ENCODE measurements at places on chromosomes 5 and 9.

DNA sequence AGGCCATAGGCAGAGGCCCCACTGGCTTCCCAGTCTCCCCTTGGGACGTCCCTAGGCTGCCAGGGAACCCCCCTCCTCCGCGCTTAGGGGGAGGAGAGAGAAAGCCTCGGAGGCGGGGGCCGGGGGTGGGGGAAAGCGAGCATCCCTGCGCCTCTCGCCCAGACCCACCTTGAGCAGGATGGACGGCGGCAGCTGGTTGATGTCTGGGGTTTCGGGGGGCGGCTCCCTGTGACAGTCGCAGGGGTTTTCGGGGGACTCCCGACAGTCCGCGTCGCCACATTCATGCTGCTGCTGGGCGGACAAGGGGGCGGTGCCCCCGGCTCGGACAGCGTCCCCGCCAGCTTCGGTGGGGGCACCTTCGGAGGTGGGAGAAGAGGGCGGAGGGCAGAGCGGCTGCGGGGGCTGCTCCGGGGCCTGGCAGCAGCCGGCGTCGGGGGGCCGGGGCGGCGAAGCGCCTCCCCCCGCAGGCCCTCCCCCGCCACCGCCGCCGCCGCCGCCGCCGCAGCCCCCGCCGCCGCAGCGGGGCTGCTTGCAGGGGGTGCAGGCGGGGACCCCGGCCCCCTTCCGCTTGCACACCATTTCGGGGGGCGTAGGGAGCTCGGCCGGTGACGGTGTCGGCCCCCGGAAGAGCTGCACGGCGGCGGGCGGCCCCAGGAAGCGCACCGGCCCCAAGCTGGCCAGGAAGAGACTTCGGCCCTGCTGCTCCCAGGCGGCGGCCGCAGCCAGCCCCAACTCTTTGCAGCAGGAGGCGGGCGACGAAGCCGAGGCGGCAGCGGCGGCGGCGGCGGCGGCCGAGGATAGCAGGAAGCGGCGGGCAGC lies 1.2 kb downstream of the FBXL17 start:
- DNase-seq, result peak; percentile 16

DNA sequence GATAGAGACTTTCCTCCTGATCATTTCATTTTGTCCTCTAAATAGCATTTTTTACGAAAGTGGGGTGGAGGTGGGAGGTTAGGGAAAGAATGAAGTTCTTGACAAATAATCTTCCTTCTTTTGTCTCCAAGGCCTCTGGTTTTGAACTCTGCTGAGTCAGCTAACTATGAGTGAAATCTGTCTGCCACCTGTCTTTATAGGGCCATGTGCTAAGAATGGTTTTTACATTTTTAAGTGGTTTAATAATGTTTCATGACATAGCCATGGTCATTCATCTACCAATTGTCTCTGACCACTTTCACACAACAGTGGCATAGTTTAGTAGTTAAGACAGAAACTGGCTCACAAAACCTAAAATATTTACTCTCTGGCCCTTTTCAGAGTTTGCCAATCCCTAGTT lies 7.6 kb downstream of the MAN2A1 start:
- DNase-seq, result peak; percentile 59

- DNase-seq, result no peak
Measured at GRCh38 chr9:17520268-17521064, 58.4 kb upstream of the SH3GL2 start.

DNA sequence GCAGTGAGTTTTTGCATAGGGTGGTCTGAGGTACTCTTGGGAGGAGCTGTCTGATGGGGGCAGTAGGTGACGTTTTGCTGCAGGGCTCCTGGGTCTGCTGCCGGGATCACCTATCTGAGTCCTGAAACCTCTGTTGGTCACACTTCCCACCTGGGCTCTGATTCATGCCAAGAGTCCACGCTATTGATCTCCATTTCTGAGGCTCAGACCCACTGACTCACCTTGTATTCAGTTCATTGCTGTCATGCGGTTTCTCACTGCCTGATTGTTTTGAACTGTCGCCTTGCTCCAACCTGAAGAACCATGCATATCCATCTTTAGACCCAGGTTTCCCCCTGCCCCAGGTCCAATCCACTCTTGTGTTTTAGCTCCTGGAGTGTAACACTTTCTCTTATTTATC lies 101.3 kb downstream of the NPR3 start:
- DNase-seq, result no peak

DNA sequence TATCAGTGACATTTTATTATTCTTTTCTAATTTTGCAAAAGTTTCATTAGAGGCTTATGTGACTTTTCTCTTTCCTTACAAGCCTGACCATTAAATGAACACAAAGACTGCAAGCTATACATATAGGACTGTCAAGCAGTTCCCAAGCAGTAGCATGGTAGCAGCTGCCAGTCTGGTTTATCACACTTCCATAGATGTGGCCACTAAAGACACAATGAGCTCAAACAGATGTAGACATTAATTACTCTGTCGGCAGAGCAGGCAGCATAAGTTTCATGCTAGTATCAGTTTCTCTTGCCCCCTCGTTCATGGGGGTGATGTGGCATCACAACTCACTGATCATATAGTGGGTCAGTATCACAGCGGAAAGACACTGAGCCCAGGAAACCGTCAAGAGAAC lies 89.5 kb downstream of the CDH10 start:
- no peak for DNase-seq

DNA sequence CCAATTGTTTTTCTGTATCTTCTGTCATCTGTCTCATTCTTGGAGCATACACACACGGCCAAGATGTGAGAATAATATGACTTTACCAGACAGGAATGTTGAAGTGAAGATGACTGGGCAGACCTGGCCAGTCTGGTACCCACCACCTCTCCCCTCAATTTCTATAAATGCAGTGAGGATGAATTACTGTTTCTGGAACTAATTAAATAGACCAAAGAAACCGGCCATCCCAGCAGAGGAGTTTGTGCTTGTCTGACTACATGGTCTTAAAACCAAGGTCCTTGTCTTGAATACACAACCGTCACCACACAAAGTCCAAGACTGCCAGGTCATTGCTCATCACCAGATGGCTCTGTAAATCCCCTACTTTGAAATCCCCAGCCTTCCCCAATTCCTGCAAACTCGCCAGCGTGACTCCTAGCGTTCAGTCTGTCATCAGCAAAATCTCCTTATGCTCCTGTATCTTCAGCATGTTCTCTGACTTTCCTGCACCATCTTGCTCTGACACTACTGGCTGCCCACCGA lies 147.2 kb downstream of the PDE4D start:
- peak; percentile 91 for DNase-seq

DNA sequence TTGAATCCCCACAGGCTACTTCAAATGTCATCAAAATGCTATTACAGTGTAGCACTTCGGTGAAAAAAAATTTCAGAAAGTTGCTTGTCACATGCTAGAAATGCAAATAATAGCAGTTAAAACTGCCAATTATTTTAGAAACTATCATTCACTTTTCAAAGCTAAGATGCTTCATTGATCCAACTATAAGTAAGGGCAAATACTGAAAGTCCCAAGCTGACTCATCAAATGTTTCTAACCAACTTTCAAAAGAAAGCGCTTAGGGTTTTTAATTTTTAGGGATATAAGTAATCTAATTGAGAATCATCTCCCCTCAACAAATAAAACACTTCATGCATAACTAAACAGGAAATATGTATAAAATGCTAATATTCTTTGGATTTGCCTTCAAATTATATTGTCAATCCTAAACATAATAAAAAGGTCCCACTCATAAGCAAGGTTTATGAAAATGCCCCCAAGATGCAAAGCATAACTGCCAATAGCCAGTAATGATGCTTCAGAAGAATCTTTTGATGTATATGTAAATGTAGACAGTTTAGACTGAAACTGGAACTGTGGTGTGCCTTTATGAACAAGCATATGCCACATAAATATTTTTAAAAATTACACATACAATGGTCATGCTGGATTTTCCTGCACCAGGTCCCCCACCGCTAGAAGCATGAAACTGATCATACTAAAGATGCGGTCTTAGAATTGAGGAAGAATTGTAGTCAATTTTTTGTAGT lies 12.2 kb downstream of the ACTL7A start:
- no peak for DNase-seq

- DNase-seq, result peak; percentile 74
Measured at GRCh38 chr9:10050016-10050415, 562.8 kb downstream of the PTPRD start.

DNA sequence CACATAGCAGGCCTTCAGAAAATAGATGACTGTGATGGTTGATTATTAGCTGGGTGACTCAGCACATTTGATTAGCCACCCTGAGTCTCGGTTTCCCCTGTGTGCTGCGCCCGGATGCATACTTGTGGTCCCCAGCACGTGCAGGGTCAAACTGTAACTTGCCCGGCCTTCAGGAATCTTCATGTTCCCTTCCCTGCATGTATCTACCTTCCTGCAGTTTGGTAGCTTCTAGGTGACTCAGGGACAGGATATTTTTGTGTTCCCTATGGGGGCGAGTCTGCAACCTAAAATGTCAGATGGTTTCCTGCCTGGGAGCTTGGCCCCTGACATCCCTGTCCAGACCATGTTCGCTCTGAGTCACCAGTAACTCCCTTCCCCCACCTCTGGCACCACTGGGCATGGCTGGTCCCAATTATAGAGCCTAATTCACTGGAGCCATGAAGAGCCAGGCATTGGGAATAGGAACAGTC lies 13.2 kb downstream of the PTGS1 start:
- DNase-seq, result no peak

DNA sequence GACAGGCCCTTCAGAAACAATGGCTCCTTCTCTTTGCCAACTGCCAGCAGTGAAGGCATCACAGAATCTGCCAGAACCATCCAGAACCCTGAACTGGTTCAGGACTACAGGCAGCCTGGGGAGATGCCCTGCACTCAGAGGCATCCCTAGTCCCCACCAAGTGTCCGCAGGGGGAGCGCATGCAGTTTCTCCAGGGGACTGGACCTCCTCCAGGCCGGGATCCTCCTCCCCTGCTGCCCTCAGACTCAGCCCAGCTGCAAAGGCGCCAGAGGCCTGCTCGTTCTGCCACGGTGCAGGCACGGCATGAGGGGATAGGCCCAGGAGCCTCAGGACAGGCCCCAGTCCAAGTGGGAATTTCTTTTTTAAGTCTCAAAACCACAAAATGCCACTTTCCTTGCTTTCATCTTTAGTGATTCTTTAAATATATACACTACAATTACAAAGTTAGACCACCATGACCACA lies 72.0 kb downstream of the SEMA4D start:
- no peak for DNase-seq

DNA sequence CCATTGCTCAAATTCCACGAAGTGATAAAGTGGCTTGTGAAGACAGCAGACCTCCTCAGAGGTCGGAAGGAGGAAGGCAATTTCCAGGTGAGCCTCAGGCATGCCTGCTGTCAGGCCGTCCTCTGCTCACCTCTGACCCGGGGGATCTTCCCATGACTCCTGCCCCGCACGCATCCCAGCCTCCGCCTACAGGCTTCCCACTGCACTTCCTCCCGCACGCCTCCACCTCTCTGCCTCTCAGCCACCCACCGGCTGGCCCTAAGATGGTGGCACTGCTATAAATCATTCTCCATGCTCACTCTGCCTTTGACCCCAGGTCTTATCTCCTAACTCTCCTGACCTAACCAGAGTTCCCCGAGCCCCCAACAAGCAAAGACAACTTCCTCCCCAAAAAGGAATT lies 49.4 kb upstream of the DNAH5 start:
- DNase-seq, result no peak

- peak; percentile 64 for DNase-seq
Measured at GRCh38 chr5:72474516-72474915, 32.7 kb downstream of the ZNF366 start.

All from fibroblast of skin of abdomen (primary cell).